Muscle of arm (tissue), 14 donors: ENCODE measurements at places on chromosomes 16 and 17.

DNA sequence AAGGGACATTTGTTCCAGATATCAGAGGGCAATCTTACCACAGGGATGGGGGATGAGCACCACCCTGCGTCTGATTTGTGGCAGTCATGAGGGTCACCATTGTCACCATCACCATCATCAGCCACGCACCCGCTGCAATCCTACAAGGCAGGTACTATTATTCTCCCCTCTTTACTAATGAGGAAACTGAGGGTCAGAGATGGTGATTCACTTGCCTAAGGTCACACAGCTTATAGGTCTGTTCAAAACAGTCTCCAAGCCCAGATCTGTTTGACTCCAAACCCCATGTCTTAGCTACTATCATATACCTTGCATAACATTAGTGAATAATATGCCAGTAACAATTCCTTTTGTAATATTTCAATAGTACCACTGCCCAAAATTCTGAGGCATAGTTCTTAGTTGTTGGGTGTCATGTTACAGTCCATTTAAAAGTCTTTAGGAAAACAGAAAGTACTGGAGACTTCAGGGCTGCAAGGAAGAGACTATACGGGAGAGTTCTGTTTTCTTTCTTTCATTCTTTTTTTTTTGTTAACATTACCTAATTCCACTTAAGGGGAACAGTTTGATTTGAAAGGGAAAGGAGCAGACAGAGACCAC lies 166.4 kb downstream of the C16orf95 start:
- no peak for DNase-seq

DNA sequence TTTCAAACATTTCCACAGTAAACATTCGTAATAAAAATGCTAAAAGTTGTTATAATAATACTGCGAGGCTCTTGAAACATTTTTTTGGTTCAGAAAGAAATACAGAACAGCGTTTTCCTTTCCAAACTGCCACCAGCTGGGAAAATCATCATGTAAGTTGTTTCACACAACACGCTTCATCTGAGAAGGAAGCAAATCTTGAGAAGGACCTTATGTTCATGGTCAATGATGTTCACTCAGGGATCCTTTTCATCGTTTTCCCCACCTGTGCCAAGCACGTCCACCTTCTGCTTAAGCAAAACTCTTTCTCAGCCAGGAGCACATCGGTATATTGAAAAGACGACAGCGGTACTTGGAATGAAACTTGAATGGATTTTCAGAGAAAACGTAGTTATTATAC lies 274.5 kb upstream of the ELAC2 start:
- peak; percentile 46 for DNase-seq

DNA sequence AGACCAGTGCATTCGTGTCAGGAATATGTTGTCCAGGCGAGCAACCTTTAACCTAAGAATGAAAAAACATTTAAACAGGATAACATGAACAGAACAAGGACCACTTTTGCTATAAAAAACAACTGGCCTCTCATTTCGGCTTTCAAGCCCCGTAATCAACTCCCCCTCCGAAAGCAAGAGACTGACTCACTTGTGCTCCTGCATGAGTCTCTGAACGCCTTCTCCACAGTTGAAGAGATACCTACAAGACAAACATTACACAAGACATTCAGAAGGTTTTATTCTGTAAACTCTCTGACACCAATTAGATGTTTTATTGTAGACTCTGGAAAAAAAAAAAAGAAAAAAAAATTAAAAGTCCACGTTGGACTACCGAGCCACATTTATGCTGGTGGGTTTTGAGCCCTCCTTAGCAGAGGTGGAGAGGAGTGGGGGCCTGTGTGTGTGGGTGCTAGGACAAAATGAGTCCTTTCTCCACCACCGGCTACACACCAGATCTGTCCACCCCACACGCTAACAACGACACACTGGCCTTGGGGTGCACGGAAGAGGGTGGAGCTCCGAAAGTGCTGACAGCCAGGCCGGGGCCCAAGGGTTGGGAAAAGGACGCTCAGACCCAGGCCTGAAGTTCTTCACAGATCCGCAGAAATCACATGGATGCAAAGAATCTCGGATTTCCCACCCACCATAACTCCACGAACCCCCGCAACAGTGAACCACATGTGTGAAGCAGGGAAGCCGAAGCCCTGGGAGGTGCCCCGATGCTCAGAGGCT lies 759 bp downstream of the ELAC2 start:
- DNase-seq, result no peak

DNA sequence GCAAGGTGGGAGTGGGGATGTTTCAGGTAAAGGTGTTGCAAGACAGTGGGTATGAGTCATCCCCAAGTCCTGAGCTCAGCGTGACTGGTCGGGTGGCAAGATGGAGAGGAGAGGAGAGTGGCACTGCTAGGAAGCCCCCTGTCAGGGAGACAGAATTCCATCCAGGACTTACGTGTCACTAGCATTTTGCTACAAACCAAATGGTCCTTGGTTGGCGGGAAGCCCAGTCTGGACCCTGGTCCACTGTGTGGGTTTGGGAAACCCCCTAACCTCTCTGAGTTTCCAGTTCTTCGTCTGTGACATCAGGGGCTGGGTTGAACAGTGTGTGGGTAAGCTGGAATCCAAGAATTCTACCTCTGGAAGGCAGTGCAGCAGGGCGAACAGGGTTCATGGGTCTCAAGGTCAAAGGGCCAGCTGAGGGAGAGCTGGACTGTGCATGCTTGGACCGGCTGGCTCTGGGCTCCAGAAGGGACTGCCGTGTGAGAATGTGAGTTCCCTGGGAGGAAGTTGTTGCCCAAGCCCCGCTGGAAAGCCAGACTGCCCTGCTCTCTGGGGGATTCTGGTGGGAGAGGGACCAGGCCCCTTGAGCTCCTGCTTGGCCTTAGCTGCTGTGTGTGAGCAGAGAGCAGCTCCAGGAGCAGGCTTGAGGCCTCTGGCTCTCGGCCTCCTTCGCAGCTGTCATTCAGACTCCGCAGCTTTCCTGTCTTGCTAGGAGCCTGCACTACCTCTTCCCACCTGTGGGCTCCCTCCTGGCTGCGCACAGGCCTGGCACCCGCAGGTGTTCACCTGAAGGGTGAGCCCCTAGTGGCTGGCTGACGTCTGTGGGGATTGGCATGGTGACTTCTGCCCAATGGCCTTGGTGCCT lies 84.6 kb downstream of the NT5M start:
- no peak for DNase-seq

GRCh38 chr16:23530062-23530461 lies 19.8 kb upstream of the GGA2 start:
- no peak for DNase-seq

DNA sequence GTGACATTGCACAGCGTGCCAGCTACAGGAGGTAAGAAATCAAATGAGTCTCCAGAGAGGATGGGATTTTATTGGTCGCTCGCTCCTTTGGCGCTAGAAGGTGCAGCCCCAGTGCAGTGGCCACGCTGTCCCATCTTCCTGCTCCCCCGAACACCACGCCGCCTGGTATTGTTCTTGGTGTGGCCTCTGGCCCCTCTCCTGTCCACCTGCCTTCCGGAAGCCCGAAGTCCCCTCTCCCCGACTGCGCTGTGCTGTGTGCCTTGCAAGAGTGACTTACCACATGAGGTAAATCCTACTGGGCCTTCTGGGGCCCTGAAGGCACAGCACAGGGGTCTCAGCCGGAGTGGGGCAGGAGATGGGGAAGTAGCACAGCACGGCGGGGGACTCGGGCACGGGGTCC lies 58.2 kb downstream of the MARCHF10 start:
- no peak for DNase-seq

DNA sequence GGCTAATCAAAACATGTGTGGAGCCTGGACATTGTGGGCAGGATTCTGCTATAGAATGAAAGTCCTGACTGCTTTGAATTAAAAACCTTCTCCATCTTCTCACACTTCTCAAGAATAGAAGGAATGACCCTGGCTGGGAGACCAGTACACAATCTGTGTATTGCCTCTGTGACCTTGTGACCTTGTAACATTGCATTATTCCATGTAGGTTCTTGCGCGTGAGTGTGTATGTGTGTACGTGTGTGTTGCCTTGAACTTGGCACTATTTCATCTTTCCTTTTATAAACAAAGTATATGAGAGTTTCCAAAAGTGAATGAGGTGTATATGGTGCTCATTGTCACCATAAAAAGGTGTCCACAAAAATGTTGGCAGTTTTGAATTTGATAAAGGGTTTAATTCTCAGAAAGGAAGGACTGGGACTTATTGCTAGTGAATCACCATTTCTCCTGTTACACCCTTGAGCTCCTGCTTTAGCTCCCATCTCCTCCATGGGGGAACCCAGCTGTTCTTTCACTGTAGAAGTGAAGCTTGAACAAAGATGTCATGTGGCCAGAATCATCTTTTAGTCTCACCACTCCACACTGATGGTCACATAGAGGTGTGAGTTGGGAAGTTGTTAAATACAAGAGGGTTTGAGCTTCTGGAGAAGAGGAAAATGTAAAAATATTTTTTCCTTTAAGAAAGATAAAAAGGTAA lies 244.9 kb downstream of the FTO start:
- DNase-seq, result no peak
